Naive thymus-derived CD8-positive, alpha-beta T cell (primary cell): ENCODE measurements at places on chromosomes 11 and 22. TPM values are rescaled to one million over a fixed set of nuclear protein-coding genes. Genes with fewer than 3 reads are reported as not detected.

The CCDC116 gene
- 0.34 TPM for total RNA-seq

The SLC5A1 gene
- not detected for total RNA-seq

The ADAMTS8 gene
- not detected for total RNA-seq

The MAP6 gene
- not detected for total RNA-seq

The AP5B1 gene
- total RNA-seq = 25.5 TPM

The CRYBB2 gene
- total RNA-seq = not detected

The SAA2 gene
- total RNA-seq = not detected

The BDNF gene
- not detected for total RNA-seq

The SYTL2 gene
- total RNA-seq = 26.0 TPM

The ACRV1 gene
- not detected for total RNA-seq

The P2RX6 gene
- 2.7 TPM for total RNA-seq

The KREMEN1 gene
- total RNA-seq = not detected

The GUCY1A2 gene
- not detected for total RNA-seq

The KRTAP5-10 gene
- total RNA-seq = not detected

The FERMT3 gene
- 104 TPM for total RNA-seq

The ANKRD42 gene
- 8.1 TPM for total RNA-seq

The SLC6A5 gene
- not detected for total RNA-seq

The OR5D14 gene
- total RNA-seq = not detected

The CHRNA10 gene
- 3.6 TPM for total RNA-seq

The KCNK7 gene
- 5.0 TPM for total RNA-seq

The OR10D3 gene
- total RNA-seq = not detected

The LRRC10B gene
- not detected for total RNA-seq
